ENCODE measurements at places on chromosomes 11 and 22. TPM values are rescaled to one million over a fixed set of nuclear protein-coding genes. Genes with fewer than 3 reads are reported as not detected.

The GRK3 gene
- 0.56 TPM for total RNA-seq

The INTS4 gene
- 15.6 TPM for total RNA-seq

The FOSL1 gene
- 19.4 TPM for total RNA-seq

The OR4D6 gene
- total RNA-seq: not detected

The NPTXR gene
- total RNA-seq: 5.4 TPM

The BIK gene
- not detected for total RNA-seq

The ADM2 gene
- 9.4 TPM for total RNA-seq

The P4HA3 gene
- total RNA-seq: 4.6 TPM

The RBMXL2 gene
- total RNA-seq: not detected

The SYCE3 gene
- 3.5 TPM for total RNA-seq

The SHISAL1 gene
- 3.3 TPM for total RNA-seq

The BTG4 gene
- total RNA-seq: not detected

The SHISA8 gene
- not detected for total RNA-seq

The LRP4 gene
- 5.5 TPM for total RNA-seq

The C11orf91 gene
- not detected for total RNA-seq

The UBQLN3 gene
- 0.24 TPM for total RNA-seq

The XPNPEP3 gene
- 9.4 TPM for total RNA-seq

The MYO7A gene
- 0.56 TPM for total RNA-seq

The E2F8 gene
- total RNA-seq: 0.05 TPM

The RAB36 gene
- total RNA-seq: 4.4 TPM

The TCN1 gene
- not detected for total RNA-seq

The KCNE3 gene
- total RNA-seq: 3.4 TPM

The OR4C3 gene
- total RNA-seq: not detected

The CCDC15 gene
- total RNA-seq: 0.64 TPM

The MOV10L1 gene
- 0.56 TPM for total RNA-seq

The CCDC157 gene
- 1.5 TPM for total RNA-seq

The NXPE1 gene
- not detected for total RNA-seq

Measured in cardiac ventricle fibroblast (primary cell).